DND-41 (cell line): ENCODE measurements at places on chromosomes 16 and 17.

DNA sequence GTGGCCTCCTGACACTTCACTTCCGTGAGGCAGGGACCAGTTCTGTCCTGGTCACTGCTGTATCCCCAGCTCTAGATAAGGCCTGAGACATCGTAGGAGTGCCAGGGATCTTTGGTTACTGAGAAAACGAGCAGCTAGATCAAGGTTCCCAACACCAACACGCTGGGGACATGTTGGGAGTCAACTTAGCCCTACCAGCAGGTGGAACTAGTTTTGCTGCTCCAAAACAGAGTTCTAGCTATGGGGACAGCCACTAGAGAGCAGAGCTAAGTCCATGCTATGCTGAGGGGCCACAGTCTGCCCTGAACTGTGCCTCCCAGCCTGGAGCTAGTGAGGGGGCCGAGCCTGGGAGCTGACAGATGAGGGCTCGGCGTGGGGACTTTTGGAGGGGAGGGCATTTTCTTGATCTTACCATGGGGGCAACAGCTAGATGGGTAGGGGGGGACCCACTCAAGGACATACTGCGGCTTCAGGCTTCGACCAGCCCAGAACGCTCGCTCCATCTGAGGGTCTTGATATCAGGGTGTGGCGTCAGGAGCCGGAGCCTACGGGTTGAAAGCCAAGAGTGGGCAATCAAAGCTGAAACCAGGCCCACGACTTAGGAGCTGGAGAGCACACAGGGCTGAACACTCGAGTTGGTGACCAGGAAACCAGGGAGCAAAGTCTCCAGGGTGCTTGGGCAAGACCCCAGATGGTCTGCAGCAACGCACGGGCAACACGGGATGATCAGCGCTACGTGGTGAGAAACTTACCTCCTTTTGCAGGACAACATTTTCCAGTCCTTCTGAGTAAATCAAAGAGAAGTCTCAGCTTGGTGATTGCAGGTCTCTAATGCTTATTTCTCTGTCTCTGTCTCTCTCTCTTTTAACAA is 13.4 kb downstream of the SNX20 start:
- H3K4me3 ChIP-seq: no peak overlapping the region
- H3K27me3 ChIP-seq: no peaks in the 10 kb centered on the region
- peaks cover 4% of the 10 kb centered on the region for H3K4me1 ChIP-seq

DNA sequence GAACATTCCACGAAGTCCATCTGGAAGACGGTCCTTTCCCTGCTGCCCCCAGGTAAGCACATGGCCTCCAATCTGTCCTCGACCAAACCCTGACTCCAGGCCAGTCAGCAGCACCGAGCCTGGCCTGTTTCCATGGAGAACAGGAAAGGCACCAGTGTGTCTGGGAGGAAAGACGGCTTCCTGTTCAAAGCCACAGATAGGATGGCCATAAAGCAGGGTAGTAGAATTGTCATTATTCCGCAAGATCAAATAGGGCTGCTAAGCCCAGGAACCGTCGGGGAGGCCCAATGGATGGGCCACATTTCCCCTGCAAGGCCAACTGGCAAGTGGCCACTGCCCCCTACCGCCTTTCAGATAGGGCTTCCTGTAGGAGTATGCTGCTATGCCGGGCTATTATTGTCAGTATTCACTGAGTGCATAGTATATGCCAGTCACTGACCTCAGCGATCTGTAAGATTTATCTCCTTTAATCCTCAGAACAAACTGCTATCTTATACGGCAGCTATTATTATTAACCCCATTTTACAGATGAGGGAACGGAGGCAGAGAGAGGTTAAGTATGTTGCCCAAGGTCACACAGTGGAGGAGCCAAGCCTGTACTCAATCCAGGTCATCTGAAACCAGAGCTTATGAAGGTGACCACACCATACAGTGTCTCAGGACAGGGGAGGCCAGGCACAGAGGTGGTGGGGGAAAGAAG is 23.0 kb upstream of the PLCG2 start:
- no peak overlapping the region for H3K4me3 ChIP-seq
- no peak for DNase-seq
- H3K27ac ChIP-seq: no peak overlapping the region
- H3K36me3 ChIP-seq: no peaks in the 10 kb centered on the region
- no peaks in the 10 kb centered on the region for H3K4me1 ChIP-seq

- DNase-seq: no peak
- H3K27me3 ChIP-seq: no peaks in the 10 kb centered on the region
- no peak overlapping the region for H3K27ac ChIP-seq
These were observed 120.8 kb downstream of the ABCA8 start for GRCh38 chr17:68834328-68834836.

DNA sequence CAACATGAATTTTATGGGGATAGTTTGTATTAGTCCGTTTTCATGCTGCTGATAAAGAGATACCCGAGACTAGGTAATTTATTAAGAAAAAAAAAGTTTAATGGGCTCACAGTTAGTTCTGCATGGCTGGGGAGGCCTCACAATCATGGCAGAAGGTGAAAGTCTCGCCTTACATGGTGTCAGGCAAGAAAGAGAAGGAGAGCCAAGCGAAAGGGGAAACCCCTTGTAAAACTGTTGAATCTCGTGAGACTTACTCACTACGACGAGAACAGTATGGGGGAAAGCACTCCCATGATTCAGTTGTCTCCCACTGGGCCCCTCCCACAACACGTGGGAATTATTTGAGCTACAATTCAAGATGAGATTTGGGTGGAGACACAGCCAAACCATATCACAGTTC is 181.5 kb downstream of the PRKCA start:
- no peak overlapping the region for H3K27ac ChIP-seq
- H3K27me3 ChIP-seq: no peaks in the 10 kb centered on the region
- no peak overlapping the region for H3K4me3 ChIP-seq
- H3K36me3 ChIP-seq: no peaks in the 10 kb centered on the region; the same call in 1 of the 2 replicates
- DNase-seq: no peak

DNA sequence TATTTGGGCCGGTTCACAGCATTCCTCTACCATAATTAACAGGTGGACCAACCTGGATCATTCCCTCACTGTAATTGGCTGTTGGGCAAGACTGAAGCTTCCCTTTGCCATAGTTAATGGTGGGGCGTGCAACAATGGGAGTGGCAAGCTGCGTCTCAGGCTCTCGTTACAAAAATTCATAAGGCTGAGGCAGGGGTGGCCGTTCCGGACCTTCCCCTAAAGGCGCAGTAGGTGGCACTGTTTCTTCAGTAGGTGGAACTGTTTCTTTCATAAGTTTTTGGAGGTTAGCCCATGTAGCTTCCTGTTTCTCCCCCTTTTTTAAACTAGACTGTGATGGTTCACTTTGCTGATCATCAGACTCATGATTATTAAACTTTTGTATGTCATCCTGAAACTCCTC is 17.0 kb upstream of the TMC5 start:
- no peak overlapping the region for H3K27ac ChIP-seq
- no peak overlapping the region for H3K4me3 ChIP-seq
- peaks cover 2% of the 10 kb centered on the region for H3K27me3 ChIP-seq
- H3K4me1 ChIP-seq: no peaks in the 10 kb centered on the region
- DNase-seq: no peak
- H3K36me3 ChIP-seq: no peaks in the 10 kb centered on the region
